Aorta (tissue), 5 donors: ENCODE measurements at places on chromosomes 12 and 14.

DNA sequence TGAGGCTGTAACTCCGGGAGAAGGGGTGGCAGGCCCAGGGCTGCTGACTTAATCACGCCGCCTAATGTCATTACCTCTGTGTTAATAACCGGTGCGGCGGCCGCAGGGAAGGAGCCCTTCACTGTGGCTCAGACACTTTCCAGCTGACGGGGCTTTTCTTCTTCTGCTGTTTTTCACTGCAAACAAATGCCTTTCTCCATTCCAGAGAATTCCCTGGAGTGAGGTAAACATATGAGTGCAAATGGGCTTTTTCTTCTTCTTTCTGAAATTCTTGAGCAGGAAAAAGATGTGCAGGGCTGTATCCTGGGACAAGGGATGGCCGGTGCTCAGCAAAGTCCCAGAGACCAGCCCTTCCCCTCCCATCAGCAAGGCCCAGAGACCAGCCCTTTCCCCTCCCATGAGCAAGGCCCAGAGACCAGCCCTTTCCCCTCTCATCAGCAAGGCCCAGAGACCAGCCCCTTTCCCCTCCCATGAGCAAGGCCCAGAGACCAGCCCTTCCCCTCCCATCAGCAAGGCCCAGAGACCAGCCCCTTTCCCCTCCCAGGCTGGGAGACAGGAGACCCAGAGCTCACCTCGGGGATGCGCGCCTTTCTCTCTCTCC is 33.4 kb upstream of the FAM181A start:
- DNase-seq: peak; percentile 74

- DNase-seq: no peak
Observed at GRCh38 chr14:74462993-74463392, 30.1 kb downstream of the NPC2 start.

- no peak for DNase-seq
Observed at GRCh38 chr12:20434996-20435395, 66.7 kb downstream of the PDE3A start.

GRCh38 chr14:57962325-57963035 is 96.6 kb upstream of the SLC35F4 start:
- DNase-seq: no peak

DNA sequence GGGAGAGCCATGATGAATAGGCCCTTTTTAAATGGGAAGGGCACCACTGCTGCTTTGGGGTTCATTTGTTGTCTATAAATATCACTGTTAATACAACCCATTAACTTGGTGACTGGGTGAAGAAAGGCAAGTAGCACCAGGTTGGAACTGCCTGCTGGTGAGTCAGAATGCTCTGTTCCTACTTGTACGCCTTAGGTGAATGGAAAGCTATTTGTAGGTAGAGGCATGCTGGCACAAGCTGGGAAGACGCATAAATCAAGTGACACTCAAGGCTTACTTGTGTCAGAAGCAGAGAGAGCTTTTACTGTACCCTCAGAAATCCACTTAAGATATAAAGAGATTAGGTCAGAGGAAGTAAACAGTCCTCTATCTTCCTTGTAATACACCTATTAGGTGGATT is 142.5 kb downstream of the TMX1 start:
- DNase-seq: no peak

DNA sequence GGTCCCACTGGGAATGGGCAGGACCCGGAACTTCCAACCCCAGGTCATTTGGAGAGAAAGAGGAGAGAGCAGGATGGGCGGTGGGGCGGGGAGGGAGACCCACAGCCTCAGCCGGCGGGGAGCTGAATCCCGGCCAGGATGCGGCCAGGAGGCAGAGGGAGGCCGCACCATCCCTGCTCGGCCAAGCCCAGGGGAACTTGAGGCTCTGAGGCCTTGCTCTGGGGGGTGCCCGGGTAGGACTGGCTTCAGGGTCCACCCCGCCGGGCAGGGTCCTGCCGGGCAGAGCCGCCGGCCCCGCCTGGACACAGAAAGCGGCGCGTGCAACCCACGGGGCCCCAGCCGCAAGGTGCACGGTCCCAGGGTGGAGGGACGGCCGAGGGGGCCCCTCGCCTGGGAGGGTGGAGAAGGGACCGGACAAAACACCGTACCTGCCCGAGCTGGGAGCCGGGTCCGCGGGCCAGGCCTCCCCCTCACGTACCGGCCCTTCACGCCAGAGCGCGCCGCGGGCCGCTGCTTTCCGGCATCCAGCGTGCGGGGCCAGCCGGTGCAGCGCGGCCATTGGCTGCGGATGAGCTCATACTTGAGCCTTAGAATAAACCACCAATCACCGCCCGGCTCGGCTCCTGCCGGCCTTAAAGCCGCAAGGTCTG is at the start of gene RPS6KL1:
Gene RPS6KL1 (minus strand): TSS at position 509 of the 650 bp plus-strand sequence. CDS start 1,719 bp downstream, outside the sequence.
- peak; percentile 89 for DNase-seq

DNA sequence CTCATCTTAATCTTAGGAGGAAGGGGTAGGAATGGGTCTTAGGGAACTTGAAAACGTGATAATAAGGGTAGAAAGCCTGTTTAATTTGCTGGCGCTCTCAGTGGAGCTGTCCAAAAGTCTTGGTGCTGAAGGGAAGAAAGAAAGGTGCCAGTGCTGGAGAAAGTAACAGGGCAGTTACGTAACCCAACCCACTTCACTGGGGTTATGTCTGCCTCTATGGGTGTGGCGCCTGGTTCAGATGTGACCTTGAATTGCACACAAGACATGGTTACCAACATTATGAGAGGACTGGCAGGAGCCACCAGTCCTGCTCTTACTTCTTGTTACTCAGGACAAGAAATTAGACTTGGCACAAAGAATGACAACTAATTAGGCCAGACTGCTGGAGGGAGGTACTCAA is 18.6 kb upstream of the GPATCH2L start:
- no peak for DNase-seq

DNA sequence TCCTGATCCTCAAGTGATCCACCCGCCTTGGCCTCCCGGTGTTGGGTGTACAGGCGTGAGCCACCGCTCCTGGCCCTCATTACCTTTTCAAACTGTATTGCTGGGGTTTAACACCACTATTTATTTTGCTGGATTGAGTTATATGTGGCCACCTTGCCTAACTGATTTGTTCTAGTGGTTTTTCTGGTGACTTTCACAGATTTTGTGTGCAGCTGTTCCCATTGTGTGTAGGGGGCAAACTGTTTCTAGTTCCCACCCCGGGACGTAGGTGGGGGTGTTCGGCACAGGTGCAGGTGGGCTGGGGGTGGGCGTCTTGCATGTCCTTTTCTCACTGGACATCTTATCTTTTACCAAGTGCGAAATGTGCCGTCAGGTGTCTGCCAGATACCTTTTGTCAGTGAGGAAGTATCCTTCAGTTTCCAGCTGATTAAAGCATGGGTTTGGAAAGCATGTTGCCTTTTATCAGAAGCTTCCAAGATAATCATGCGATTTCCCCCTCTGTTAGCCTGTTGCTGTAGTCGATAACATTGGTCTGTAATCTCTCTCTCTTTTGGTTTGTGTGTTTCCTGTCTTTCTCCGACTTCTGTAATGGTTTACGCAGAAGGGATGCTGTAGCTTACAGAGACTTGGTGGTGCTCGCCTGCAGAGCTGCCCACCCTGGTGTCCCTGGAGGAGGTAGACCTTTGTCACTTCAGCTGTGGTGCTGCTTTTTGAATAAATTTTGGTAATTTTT is 33.6 kb downstream of the AACS start:
- no peak for DNase-seq

DNA sequence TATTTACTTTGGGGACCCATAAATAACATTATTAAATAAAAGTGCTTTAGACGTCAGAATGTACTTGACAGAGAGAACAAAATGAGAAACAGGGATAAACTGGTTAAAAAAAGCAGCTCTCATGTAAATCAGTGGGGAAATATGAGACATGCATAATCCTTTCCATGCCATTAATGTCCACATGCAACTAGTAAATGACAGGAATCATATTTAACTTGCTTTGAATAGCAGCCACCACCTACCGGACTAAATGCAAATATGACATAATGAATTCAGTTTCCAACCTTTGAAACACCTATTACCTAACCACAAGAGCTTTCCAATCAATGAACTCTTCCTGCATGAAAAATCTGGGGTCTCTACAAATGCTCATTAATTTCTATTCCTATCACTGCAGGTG is 19.6 kb downstream of the FGD6 start:
- no peak for DNase-seq

DNA sequence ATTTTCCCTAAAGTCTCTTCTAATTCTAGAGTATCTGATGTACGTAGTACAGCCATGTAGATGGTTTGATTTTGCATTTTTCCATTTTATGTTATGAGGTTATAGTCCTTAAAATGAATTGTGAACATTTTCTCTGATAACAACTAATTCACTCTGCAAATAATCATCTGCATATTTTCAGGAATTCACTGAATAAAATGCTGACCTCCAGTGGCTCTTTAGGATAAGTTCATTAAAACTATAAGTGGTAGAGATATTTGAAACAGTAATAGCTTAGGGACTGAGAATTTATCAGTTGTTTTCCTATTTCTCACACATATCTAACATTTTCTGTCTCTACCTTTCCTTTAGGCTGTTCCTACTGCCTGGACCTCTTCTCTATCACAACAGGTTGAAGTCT is 4.4 kb downstream of the MSRB3 start:
- DNase-seq: no peak

DNA sequence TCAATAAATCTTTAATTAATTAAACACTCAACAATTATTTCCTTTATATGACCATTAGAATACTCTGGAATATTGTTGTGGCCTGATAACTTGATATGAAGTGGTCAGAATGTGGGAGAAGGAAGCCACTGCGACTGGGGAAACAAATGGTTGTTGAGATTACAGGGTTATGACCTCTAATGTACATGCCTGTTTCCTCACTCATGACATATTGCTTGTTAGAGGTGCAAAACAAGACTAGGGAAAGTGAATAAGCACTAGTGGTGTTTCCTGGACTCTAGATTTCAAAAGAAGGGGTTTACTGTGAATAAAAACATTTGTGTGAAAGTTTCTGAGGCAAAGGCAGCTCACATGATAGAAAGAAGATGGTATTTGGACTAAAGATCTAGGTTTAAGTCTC is 53.3 kb downstream of the STAB2 start:
- no peak for DNase-seq

GRCh38 chr12:122903693-122904034 is 7.7 kb upstream of the VPS37B start:
- no peak for DNase-seq

DNA sequence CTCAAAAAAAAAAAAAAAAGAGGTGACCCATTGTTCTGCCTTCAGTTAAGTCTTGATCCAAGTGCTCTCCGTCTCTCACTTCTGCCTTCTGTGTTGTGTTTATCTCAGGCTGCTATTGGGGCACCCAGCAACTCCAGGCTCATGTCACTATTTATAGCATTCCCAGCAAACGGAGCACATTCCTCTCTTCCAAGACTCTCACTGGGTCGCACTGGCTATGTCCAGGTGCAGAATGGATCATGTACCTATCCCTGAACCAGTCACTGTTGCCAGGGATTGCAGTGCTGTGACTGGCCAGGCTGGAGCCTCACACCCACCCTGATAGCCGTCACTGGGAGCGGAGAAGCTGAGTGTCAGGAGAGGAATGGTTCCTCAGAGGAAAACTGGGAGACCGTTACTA is 31.2 kb downstream of the RHOF start:
- no peak for DNase-seq
